Adipose tissue (tissue), 3 donors: ENCODE measurements at places on chromosomes 12 and 14. TPM values are rescaled to one million over a fixed set of nuclear protein-coding genes. Genes with fewer than 3 reads are reported as not detected.

Gene NEUROD4
- polyA plus RNA-seq = not detected

Gene C1R
- polyA plus RNA-seq = 575 TPM

Gene RNFT2
- polyA plus RNA-seq = 0.30 TPM

Gene LTBP2
- polyA plus RNA-seq = 13.9 TPM

Gene ENDOU
- 0.14 TPM for polyA plus RNA-seq

Gene RTL1
- polyA plus RNA-seq = 0.01 TPM
